ENCODE measurements at places on chromosomes 2 and 18.

GRCh38 chr18:53702480-53702879, 522.0 kb downstream of the MBD2 start:
- DNase-seq, result no peak

DNA sequence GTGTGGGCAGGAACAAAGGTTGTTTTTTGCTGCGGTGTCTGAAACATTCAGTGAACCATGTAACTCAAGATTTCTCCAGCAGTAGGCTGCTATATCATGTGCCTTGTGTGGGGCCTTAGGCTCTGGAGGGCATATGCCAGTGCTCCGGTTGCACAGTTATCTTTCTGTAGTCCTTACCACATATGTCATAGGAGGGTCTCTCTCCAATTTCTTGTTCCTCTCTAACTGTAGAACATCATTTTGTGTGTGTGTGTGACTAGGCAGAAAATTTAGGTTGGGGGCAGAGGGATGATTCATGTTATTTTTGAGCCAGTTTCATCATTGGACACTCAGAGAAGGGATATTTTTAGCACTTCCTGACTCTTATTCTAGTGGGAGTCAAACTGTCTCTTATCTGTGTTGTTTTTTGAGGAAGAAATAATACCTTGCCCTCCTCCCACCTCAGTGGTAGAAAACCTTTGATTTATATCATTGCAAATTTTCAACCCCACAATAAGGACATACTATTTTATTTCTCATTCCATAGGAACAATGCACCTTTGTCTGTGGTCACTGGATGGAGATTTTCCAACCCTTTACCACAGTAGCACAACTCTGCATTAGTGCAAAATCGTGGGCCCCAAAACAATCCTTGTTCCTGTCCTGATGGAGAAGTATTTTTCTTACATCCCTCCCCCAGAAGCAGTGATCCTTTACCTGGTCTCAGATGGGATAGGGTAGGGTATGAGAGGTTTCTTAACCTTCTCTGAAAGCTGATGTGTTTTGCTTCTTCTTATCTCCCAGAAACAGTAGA, 113.9 kb downstream of the CCDC74A start:
- DNase-seq, result no peak

- no peak for DNase-seq
Measured at GRCh38 chr2:41950666-41950960, 97.2 kb upstream of the PKDCC start.

GRCh38 chr2:172181840-172182239, 79.1 kb upstream of the DLX2 start:
- no peak for DNase-seq

DNA sequence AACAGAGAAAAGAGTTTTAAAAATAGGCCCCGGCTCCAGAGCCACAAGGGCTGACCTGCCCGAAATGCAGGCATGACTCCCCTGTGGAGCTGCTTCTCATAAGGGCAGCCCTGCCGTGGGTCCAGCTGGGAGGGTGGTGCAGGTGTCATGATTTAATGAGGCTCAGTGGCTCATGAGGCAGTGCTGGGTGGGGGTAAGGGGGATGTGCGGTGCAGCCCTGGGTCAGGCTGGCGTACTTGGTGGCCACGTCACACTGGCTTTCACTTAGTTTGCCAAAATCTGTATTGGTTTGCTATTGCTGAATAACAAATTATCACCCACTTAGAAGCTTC, 33.6 kb downstream of the HJURP start:
- no peak for DNase-seq

Data from stimulated activated CD4-positive, alpha-beta T cell treated with anti-CD3 and anti-CD28 coated beads, Interleukin-4, amount 100 ng/mL, for 48 hours (primary cell).